ENCODE measurements at places on chromosomes 7 and 10.

- no peak for DNase-seq
Observed at GRCh38 chr7:116322541-116322940, 112.2 kb downstream of the TES start.

DNA sequence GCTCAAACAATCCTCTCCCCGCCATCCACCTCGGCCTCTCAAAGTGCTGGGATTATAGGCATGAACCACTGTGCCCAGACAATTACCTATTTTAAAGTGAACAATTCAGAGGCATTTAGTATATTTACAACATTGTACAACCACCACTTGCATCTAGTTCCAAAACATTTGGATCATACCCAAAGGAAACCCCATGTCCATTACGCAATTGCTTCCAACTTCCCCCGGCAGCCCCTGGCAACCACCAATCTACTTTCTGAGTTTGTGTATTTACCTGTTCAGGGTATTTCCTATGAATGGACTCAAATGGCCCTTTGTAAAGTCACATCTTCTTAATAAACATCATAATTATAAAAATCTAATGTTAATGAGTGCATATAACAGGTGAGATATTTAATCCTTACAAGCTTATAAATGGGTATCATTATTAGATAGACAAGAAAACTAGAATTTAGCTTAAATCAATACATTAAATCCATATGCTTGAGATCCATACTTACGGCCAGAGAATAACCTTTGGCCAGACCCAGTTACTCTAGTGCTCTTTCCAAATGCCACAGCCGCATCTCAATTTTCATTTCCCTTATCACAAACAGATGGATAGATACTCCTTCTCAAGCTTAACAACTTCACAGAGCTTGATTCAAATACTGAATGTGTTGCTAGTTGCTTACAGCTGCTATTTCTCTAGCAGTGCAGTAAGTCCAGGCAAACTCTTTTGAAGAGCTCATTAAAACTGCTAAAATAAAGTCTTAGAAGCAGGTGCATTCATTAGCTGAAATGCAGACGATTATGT, 133.4 kb upstream of the MKLN1 start:
- DNase-seq = no peak

GRCh38 chr10:21314906-21315644, 210.4 kb downstream of the SKIDA1 start:
- peak; percentile 65 for DNase-seq

DNA sequence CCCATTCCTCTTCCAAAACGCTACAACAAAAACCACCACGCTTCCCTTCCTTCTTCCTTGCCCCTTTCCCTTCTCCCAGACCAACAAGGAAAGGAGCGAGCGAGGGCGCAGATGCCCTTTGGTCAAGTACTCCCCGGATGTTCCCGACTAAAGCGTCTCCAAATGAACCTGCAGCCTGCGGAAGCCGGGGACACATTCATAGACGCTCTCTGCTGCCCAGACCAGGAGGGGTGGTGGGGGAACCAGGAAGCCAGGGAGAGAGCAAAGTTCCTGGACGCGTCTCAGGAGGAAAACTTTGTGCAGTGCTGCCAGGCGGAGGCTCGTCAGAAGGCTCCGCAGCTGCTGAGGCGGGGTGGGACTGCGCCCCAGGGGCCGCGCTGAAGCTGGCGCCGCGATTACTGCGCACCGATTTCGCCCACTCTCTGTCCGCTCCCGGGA, 754 bp downstream of the SEMA3D start:
- peak; percentile 70 for DNase-seq

DNA sequence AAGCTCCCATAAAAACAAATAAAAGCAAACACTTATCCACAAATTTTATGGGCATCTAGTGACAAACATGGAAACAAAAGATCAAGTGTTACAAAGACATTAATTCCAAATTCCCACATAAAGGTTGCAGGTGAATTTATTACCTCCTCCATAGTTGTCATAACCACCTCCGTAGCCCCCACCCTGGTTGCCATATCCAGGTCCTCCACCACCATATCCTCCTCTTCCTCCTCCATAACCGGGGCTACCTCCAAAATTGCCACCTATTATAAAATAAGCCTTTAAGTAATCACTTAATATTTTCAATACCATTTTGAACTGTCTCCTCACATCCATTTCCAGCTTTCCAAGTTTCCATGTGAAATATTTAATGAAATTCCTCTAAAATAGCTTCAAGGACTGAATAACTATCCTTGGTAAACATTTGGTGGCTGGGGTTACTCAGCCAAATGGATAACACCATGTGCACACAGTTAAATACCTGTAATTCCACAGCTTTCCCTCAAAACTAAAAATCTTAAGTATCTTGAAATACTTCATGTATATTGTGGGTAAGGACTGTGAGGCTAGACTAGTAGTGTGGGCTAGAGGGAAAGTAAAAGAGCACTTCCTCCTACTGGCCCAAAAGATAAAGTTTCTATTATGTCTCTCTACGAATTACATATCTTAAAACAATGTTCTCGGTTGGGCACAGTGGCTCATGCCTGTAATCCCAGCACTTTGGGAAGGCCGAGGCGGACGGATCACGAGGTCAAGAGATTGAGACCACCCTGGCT, 6.9 kb downstream of the HNRNPA2B1 start:
- DNase-seq = no peak

DNA sequence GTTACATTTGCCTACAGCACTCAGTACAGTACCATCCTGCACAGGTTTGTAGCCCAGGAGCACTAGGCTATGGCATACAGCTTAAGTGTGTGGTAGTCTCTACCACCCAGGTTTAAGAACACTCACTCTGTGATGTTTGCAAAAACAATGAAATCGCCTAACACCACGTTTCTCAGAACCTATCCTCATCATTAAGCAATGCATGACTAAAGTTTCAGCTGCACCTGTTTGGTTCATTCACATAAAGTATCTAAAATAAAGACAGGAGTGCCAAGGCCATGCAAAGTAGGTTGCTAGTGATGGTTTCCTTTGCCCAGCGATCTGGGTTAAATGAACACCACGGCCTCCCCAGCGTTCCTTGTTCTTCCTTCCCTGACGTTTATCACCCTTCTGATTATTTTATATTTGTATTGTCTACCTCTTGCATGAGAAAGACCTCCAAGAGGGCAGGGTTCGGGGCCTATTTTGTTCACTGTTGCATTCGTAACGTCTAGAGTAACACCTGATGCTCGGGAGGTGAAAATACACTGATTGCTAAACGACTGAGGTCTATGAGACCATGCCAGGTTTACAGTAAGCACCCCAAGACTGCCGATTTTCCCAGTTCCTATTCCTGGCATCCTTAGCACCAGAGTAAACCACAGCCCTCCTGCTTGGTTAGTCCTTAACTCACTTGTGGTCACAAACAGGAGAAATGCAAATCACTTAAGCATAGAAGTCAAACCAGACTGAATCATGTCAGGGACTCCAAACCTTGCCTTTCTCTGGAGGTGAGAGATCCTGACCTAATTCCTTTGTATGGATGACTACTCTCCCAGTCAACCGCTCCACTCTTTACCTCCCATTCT, 204.1 kb upstream of the NFE2L3 start:
- peak; percentile 54 for DNase-seq

GRCh38 chr7:95435422-95435780, 573 bp upstream of the PON2 start:
- no peak for DNase-seq

DNA sequence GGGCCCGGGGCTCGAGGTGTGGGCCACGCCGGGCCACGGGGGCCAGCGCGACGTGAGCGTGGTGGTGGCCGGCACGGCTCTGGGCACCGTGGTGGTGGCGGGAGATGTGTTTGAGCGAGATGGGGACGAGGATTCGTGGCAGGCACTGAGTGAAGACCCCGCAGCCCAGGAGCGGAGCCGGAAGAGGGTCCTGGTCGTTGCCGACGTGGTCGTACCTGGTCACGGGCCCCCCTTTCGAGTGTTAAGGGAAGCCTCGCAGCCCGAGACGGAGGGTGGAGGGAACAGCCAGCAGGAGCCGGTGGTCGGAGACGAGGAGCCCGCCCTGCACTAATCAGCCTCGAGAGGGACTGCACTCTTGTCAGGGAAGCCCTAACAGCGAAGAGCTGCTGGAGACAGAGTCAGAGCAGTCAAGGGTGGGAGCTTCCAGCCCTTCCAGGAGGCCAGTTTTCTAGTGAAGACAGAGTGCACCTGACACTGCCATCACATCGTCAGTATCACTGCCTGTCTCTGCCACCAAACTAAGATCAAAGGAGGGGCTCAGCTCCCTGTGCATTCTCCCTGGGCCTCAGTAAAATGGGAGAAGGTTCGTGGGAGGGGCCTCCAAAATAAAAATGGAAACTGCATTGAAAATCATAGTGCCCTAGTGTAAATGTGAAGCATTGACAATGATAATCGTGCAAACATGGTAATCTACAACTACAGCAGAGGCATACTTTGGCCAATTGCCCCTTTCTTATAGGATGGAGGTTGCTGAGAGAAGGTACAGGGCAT, 1.3 kb downstream of the MBLAC1 start:
- DNase-seq = peak; percentile 44

DNA sequence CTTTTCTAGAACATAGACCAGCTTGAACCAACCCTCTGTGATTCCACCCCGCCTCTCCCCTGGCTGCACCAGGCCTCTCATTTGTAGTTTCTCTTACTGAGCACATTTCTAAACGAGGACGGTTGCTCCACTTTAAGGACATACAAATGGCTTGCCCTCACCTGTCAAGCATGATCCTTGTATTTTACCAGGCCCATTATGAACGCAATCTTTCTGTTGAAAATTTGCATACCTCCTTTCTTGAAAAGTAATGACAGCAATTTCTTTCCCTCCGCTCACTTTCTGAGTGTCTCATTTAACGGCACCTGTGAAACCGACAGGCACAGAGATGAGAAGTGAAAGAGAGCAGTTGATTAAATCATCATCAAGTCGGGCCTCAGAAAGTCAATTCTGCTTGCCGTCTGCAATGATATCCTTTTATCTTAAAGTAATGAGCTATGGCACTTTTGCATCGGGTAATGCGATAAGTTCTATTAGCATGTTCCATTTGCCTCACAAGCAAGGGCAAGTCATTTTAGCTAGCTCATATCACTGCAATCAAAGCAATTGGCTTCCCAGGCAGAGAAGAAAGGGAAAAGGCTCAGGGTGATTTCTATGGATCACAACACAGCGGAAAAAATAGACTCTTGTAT, 705.6 kb upstream of the GALNT17 start:
- DNase-seq = no peak

DNA sequence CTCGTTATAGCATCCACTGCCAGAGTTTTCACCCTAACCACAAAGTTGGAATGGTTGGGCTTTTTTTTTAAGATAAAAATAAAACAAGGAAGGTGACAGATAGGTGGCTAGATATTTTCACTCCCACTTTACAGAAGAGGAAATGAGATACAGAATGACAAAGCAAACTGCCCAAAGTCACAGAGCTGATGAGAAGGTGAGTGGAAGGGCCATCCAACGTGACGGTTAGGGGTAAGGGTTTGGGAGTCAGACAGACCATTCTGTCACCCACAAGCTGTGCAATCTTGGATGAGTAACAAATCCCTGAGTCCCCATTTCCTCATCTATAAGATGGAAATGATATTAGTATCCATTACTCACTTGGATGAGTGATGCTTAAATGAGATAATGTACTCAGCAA, 106.9 kb upstream of the PDLIM1 start:
- DNase-seq = no peak

DNA sequence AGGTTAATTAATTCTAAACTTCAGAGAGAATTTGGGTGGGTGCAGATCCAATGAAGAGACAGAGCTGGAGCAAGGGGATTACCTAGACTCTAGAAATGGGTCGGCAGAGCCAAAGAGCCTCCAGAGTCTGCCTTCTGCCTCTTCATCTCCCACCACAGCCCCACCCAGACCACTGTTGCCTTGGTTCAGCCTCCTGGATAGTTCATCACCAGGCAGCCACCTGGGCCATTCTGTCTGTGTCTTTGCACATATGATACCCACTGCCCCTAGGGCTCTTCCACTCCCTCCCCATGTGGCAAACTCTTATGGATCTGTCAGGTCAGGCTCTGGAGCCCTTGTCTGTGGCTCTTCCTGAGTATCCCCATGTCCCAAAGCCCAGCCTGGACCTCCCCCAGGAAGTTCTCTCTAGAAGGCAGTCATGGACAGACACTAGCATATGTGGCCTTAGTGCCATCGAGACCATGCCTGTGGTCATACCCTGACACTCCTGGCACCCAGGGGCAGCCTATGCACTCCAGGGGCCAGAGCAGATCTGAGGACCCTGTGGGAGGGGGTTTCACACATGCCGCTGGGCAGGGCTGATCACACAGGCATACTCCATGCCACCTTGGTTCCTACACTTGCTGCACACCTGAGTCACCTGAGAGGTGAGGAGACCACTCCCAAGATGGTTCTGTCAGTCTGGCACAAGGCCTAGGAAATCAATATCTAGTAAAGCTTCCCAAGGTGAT, 41.6 kb downstream of the FRMPD2 start:
- no peak for DNase-seq

DNA sequence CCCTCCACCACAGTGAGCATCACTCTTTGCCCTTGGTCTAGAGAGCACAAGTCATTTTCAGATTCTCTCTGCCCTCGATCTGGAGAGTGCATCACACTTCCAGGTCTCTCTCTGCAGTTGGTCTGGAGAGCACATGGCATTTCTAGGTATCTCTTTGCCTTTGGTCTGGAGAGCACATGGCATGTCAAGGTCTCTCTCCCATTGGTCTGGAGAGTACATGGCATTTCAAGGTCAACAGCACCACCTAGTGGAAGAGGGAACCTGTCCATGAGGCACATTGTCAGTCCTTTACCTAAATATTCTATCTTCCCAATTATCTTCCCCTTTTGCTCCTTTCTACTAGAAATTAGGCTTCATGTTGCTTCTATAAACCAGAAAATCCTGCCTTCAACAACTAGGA, 1139.4 kb downstream of the XPNPEP1 start:
- peak; percentile 63 for DNase-seq

- no peak for DNase-seq
Observed at GRCh38 chr7:75662579-75663301, 76.0 kb downstream of the HIP1 start.

DNA sequence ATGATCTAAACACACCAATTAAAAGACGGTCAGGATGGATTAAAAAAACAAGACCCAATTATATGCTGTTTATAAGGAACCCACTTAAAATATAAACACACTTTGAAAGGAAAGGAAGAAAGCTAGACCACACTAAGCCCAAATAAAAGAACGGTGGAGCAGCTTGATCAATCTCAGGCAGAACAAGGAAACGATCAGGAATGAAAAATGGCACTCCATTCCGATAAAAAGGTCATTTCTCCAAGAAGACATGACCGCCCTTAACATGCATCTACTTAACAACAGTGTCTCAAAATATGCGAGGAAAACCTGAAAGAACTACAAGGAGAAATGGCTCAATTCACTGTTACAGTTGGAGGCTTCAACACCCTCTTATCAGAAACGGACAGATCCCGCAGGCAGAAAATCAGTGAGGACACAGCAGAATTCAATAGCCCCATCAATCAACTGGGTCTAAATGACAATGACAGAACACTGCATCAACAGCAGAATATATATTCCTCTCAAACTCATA, 210.0 kb downstream of the MAD1L1 start:
- DNase-seq = no peak

DNA sequence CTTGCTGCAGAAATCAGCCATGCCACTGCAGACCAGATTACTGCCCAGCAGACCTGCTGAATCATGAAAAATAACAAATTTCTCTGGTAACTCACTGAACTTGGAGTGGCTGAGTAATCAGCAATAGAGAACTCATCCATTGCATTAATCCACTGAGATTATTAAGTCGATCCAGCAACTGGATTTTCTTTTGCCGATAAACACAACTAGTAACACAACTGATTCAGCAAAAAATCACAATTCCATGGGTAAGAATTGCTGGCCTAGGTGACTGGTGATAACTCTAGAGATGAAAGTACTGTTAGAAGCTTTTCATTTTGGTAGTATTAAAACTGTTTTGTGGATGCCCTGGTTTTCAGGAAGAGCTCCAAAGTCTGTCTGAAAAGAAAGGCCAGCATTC, 214.5 kb downstream of the ETV1 start:
- no peak for DNase-seq

GRCh38 chr7:86846494-86847190, 202.9 kb downstream of the GRM3 start:
- DNase-seq = no peak

Measured in astrocyte of the hippocampus (primary cell).